ENCODE measurements at places on chromosomes 1 and 21.

GRCh38 chr1:70382682-70383081 lies 28.2 kb upstream of the ANKRD13C start:
- no peak for DNase-seq

DNA sequence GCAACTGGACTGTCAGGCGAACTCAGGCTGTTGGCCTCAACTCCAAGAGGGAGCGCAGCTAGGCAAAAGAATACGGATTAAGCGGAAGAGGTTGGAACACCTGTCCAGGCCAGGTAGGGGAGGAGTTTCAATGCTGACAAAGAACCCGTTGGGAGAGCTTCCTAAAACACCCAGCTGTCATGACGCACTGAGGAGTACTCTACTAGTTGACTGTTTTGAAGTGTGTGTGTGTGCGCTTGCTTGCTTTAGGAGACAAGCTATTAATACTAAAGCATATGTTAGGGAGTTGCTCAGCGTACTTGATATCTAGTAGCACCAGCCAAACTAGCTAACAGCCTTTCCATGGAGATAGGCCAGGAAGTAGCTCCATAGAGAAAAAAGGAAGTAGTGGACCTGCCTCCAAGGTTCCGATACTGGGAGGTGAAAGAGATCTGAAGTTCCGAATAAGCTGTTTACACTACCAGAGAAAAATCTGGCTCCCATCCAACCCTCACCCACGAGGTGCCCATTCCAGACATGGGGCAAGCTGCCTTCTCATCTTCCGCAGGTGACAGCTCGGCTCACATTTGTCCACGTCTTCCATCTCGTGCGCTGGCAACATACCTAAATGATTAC lies 974 bp upstream of the FNBP1L start:
- peak; percentile 93 for DNase-seq

- DNase-seq: no peak
Observed at GRCh38 chr1:217542136-217542777, 88.6 kb downstream of the GPATCH2 start.

DNA sequence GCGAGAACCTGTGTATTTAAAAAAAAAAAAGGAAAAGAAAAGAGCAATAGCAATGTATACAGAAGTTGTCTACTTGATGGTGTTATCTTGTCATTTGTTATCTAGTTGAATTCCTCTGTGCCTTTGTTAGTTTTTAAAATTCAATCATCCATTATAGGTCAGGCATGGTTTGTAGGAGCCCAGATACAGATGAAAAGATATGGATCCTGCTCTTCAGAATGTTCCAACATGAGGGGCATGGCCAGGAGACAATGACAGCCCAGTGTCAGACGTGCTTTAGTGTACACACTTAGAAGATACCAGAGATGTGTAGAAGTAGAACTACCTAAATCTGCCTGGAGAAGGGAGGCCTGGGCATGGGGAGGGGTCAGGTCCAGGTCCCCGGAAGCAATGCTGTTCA lies 16.6 kb downstream of the MTARC2 start:
- no peak for DNase-seq

DNA sequence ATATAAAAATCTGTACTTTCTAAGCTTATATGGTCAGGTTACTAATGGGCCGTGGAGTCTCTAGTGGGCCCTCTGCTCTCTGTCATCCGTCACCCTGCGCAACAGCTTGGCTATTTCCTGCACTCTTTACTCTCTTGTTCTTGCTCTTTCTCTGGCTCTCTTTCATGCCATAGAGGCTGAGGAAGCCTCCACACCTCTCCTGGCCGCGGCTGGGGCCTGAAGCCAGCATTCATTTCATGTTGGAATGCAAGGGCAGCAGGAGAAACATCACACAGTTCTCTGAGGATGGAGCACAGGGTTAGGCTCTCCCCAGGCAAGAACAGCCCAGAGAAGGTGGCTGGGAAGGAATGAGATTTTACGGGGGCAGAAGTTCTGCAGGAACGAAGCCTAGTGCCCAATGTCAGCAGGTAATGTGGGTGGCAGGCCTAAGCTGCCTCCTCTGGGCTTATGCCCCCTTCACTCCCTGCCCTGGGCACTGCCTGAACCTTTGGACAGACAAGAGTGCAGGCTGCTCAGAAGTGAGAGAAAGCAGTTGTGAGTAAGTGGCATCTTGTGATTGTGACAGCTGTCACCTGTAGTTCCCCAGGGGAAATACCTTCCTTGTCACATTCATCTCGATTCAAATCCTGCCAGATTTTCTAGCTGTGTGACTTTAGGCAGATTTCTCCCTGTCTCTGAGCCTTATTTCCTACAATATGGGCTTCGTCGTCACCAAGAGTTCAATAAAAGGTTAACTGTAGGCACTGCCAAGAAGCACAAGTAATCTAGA lies 3.6 kb upstream of the FHAD1 start:
- no peak for DNase-seq

DNA sequence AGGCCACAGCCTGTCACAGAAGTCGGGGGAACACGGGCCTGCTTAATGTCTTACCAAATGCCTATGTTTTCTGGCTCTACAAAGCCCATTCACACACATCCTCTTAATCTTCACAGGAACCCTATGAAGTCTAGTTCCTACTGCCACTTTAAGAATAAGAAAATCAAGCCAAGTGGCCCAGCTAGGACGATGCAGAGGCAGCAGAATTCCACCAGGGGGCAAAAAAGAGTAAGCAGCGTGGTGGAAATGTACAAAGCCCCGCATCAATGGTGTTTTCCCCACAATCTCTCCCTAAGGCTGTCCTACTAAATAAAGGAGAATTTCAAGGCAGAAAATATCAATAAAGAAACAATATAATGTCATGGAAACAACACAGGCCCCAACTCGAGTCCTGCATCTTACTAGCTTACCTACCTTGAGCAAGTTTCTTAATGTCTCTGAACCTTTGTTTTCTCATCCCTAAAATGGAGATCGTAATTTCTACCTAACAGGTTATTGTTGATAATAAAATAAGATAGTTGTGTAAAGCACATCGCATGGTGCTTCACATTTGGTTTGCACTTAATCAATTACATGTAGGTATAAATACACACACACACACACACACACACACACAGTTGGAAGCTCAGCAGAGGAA lies 21.4 kb downstream of the SEC16B start:
- peak; percentile 58 for DNase-seq

DNA sequence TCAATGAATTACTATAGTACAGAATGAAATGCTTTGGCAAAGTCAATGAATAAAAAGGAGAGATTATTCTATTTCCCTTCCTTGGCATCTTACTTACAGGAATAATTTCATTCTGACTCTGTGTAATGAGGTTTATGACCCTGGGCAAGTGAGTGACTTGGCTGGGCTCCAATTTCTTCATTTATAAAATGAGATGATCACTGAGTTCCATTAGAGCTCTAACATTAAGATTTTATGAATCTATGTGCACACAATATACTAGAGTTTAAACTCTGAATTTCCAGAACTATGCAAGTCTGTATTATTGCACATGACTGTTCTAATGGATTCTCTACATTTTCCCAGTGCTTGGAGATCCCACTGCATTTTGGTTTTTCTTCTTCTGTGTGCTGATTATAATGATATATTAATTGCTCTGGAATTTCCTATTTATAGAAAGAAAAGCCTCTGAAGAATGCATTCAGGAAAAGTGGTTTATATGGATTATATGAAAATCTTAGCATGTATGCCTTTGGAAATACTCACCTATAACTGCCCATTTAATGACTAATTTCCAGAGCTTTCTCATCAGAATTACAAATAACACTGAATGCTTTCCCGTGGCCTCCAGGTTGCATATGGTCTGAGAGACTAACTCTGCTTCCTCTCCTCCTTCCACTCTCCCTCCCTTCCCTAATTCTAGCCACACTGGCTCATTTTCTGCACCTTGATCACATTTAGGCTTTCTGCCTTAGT lies 97.4 kb upstream of the CHRM3 start:
- DNase-seq: peak; percentile 28

DNA sequence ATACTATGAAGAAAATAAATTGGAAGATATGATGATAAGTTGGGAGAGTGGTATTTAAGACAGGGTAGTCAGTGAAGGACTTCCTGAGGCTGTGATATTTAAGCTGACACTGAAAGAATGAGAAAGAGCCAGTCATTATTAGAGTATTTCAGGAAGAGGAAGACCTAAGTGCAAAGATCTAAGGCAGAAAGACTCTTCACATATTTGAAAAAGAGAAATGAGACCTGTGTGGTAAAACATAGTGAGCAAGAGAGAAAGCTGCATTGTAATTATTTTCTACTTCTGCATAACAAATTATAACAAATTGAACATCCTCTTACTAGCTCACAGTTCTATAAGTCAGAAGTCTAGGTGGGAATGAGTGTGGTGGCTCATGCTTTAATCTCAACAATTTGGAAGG lies 34.6 kb upstream of the DOCK7 start:
- DNase-seq: no peak

- DNase-seq: peak; percentile 77
Observed at GRCh38 chr21:40118527-40118926, 251.3 kb downstream of the PCP4 start.

DNA sequence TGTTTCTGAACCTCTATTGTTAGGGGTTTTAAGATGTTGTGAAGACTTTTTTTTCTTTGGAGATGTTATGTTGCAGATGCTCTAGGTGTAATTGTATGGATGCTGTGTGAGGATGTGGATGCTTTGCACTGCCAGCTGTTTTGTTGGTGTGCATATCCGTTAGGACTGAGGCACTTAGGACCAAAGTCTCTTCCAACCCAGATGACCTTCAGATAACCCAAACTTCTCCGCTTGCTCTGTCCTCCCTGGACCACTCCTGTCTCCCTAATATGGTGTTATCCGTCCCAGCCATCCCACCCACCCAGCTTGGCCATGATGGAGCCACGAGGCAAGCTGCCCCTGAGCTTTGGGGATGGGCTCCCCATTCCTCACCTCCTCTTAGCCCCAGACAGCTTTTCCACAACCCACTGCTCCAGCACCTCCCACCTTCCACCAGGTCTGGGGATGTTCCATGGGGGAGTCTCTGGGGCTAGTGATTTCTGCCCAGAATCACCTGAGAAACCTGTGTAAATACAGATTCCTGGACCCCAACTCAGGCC lies 5.1 kb upstream of the LEFTY2 start:
- no peak for DNase-seq

DNA sequence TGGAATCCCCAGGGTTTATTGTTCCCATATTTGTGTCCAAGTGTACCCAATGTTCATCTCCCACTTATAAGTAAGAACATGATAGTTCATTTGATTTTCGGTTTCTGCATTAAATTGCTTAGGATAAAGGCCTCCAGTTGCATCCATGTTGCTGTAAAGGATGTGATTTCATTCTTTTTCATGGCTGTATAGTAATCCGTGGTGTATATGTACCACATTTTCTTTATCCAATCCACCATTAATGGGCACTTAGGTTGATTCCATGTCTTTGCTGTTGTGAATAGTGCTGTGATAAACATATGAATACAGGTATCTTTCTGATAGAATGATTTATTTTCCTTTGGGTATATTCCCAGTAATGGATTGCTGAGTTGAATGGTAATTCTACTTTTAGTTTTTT lies 20.0 kb upstream of the BATF3 start:
- no peak for DNase-seq

DNA sequence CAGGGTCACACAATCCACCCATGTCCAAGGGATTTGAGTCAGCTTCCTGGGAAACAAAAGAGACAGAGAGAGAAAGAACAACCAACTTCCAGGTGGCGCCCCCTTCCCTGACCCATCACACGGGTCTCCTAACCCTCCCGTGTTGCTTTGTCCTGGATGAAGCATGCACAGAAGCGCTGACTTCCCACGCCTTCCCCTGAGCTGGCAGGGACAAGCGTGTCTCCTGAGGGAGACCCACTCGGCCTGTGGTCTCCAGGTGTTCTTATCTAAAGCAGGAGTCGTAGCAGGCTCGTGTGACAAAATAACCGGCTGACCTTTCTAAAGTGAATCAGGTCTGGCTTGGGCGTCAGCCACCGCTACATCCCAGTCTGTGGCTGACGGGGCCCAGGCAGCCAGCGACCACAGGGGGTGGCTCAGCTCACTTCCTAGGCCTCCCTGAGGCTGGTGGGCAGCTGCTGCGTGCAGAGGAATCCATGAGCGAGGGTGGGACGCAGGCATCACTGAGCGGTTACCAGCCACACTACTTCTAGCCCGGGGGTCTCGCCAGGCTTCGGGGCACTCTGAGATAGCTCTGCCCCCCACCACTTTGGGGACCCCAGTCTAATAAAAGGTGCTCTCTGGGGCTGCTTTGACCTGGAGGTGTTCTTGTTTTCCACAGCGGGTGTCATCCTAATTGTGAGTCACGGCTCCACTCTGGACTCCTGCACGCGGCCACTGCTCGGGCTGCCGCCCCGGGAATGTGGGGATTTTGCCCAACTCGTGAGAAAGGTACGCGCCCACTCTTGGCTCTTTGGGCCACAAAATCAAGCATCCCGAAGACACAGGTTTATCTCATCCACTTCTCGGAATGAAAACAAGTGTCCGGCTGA lies 40.4 kb downstream of the UBASH3A start:
- no peak for DNase-seq

- no peak for DNase-seq
Observed at GRCh38 chr1:92864131-92864530, 32.3 kb downstream of the RPL5 start.

All from bronchial epithelial cell (primary cell).